Activated gamma-delta T cell treated with anti-CD3 and anti-CD28 coated beads, Interleukin-2, amount 50 U/mL, for 16 hours (primary cell): ENCODE measurements at places on chromosomes 2 and 18.

- DNase-seq = no peak
These were observed at the start of gene HTR2B for GRCh38 chr2:231124838-231125568. Gene HTR2B, minus strand, starts transcription at chr2:231125042. Its CDS starts 1,278 bp downstream, at chr2:231123764.

GRCh38 chr2:219726916-219727315 lies 99.5 kb downstream of the SLC4A3 start:
- DNase-seq = no peak

DNA sequence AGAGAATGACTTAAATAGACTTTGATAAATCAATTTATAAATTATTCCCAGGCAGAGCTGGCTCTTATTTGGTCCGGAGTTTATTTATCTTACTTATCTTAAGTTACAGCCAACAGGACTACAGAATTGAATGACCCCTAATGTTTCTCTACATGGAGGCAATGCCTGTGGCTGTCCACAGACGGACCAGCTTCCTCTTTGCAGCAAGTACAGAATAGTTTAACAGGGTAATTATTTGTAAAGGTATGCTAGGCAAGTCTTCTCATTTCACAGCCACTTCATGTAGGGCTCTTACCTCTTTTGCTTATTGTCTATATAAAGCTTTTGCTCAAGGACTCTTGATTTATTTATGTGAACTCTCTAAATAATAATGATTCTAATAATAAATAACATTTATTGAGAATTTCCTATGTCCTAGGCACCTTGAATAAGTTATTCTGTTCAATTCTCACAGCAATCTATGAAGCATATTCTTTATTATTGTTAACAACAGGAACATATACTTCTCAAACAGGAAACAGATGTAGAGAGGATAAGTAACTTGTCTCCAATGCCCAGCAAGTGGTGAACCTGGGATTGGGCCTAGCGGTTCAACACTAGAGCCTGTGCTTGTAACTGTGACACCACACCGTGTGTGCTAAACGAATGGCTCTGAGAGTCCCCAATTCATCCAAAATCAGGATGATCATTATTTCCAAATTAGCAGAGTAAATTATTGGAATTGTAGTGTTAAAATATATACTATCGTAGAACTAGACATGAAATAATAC lies 58.8 kb upstream of the NXPH2 start:
- no peak for DNase-seq

DNA sequence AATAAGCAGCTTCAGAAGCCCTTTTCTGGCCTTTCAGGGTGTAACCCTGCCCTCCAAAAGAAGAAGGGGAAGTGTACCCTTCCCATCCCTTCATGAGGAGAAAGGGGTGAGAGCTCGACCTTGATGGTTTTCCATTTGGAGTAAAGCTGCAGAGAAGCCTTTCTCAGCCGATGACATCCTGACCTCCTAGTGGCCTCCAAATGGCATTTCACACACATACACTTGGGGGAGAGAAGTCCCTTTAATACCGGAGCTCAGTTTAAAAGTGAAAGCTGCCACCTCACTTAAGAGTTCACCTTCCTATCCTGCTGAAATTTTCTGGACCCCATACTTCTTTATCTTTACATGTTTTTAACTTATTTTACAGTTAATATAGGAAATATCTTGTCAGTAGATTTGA lies 716.7 kb downstream of the DCDC2C start:
- no peak for DNase-seq

DNA sequence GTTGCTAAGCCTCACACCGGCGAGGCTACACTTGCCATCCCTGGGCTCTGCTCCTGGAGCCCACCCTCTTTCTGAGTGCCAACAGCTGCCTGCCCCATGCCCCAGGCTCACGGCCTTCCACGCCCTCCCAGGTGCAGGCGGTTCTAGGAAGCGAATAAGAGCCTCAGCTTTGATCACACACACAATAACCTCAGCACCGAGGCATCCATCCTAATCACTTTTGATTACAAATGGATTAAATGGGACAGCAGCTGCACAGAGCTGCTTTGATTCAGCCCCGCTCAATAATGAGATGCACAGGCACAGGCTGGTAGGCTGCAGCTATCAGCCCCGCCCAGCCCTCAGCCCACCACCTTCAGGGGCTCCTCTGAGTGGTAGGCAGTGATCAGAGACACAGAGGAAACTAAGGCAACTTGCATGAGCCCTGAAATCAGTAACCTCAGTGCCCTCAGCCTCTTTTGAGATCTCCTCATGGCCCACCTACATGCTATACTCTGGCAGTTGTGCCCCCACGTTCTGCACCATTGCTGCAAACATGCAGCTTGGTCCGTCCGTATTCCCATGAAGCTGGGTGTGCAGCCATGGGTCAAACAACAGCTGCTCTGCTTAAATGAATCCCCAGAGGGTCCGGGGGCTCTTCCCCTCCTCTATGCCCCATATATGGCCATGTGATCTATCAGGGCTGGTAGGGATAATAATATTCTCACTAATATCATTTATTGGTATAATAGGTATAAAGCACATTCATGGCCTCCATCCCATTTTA lies 171.4 kb downstream of the SETBP1 start:
- DNase-seq = no peak

DNA sequence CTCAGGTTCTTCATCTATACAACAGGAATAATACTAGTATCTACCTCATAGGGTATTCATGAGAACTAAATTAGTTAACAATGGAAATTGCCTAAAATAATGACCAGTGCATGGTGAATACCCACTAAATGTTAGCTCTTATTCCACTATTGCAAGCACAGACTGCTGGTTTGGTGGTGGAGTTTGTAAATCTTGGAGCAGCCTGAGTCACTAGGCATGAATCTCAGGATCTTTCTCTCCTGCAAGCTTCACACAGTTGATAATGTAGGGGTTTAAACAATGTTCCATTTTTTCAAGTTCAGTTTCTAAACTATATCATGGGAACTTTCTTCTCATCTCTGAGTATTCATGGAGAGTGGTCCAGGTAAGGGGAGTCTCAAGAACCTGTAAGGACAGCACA lies 84.0 kb downstream of the OSR1 start:
- DNase-seq = no peak
